ENCODE measurements at places on chromosomes 2 and 18.

DNA sequence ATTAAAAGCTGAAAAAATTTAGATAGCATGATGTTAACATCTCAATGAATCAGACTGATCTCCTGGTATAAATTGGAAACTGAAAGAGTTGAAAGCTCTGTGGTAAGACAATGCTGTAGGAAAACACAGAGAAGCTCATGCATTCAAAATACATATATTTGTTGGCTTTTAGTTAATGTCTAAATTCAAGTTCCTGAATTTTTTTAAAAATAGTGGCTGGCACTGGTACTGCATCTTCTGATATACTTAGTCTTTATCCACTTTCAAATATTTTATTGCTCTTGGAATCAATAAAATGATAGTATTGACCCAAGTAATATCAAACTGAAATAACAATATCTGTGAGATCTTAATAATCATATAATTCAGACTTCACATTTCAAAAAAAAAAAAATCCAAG, 151.4 kb upstream of the FIGN start:
- DNase-seq: no peak

- DNase-seq: no peak
Observed at GRCh38 chr2:211333377-211333776, 777.0 kb downstream of the CPS1 start.

- no peak for DNase-seq
Observed at GRCh38 chr2:28490558-28490957, 5.3 kb upstream of the PLB1 start.

DNA sequence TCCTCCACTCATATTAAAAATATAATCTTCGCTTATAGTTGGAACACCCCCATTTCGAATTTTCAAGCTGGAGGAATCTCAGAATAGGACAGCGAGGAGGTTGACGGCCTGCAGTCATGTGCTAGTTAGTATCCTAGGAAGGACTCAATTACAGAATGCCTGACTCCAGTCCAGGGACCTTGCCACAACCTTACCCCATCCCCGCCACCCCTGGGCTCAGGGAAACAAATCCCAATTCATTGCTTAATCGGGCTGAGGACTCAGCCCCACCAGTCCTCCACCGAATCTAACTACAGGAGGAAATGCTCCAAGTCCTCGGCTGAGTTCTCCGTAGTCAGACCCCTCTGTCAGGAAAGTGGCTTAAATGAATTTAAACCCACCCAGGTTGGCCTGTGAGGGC, 31.7 kb upstream of the ZBTB7C start:
- no peak for DNase-seq

- no peak for DNase-seq
Observed at GRCh38 chr2:3610881-3611505, 16.1 kb downstream of the COLEC11 start.

- peak; percentile 70 for DNase-seq
Observed at GRCh38 chr18:25503567-25504081, 151.7 kb upstream of the ZNF521 start.

- no peak for DNase-seq
Observed at GRCh38 chr18:75362435-75362834, 65.1 kb downstream of the SMIM21 start.

- peak; percentile 61 for DNase-seq
Observed at GRCh38 chr2:49973917-49974368, 819.6 kb upstream of the FSHR start.

- DNase-seq: peak; percentile 11
Observed at GRCh38 chr2:48346124-48346536, 183.8 kb upstream of the STON1 start.

- DNase-seq: peak; percentile 44
Observed at GRCh38 chr2:222568865-222569264, 87.0 kb downstream of the FARSB start.

- no peak for DNase-seq
Observed at GRCh38 chr2:197500503-197501131, 438 bp downstream of the HSPE1 start.

- DNase-seq: no peak
Observed at GRCh38 chr18:9653390-9653789, 39.0 kb upstream of the PPP4R1 start.

DNA sequence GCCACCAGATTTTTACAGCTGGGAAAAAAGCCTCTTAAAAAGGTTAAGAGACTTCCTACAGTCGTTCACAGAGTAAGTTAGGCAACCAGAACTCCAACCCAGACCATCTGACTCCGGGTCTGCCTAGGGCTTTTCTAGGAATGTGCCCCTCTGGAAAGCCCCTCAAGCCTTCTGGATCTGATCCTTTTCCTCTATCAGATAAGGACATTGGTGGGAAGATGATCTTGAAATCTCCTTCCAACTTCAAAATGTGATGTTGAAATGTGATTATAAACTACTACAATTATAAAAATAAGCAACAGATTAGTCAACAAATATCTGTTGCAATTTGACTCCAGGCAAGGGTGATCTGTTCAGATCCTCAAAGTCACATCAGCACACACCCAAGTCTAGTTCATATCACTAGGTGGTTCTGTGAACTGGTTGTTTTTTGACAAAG, 270.4 kb downstream of the ARHGAP15 start:
- no peak for DNase-seq

- no peak for DNase-seq
Observed at GRCh38 chr2:227849906-227850305, 21.5 kb upstream of the DAW1 start.

- DNase-seq: no peak
Observed at GRCh38 chr2:202164411-202164810, 74.0 kb downstream of the SUMO1 start.

GRCh38 chr2:108637304-108637669, 82.0 kb upstream of the RANBP2 start:
- no peak for DNase-seq

DNA sequence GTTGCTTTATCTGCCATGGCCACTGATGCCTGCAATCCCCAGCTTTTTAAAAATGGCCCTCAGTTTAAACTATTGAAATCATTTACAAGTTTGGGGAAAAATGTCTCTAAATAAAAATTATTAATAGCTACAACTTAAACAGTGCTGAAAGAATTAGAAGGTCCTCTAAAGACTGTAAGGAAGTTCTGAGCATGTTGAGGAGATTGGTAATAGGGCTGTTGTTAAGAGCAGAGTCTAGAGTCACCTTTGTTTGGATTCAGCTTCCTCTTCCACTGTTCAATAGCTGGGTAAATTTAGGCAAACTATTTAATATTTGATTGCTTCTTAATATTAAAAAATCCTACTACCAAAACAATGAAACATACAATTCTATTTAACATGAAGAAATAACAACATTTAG, 1127.1 kb upstream of the DDX18 start:
- no peak for DNase-seq

- no peak for DNase-seq
Observed at GRCh38 chr2:7180638-7181370, 263.6 kb downstream of the RNF144A start.

DNA sequence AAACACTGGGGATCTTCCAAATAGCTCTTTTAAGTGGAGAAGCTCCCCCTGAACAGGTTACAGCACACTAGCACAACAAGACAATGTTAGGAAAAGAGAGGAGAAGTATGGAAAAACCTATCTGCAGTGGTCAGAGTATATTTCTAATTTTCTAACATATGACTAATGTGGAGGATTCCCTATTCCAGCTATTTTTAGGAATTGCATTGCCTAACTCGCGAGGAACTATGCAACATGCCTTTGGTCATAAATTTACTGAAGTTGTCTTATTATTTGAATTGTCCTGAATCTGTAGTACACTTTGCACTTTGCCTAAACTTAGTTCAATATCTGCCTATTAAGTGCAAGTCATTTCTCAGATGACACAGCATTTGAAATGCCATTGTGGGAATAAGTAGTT, 381.4 kb downstream of the CCDC85A start:
- DNase-seq: peak; percentile 10

- no peak for DNase-seq
Observed at GRCh38 chr2:33108483-33109443, 162.0 kb downstream of the LTBP1 start.

GRCh38 chr18:55609160-55609825, 21.3 kb upstream of the TCF4 start:
- DNase-seq: no peak

DNA sequence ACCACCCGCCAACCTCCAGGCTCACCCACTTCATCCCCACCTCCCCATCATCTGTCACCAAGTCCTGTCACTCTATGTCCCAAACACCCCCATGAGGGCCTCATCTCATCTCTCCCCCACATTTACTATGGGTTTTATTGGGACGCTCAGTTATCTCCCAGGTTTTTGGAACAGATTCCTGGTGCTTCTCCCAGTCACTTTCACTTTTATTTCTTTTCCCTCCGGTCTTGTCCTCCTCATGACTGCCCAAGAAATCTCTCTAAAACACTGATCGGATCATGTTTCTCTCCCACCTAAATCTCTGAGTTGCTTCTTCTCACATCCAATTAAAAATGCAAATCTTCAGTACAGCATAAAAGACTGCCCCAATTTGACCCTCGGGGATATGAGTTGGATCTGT, 273.1 kb downstream of the PHLPP1 start:
- DNase-seq: no peak

DNA sequence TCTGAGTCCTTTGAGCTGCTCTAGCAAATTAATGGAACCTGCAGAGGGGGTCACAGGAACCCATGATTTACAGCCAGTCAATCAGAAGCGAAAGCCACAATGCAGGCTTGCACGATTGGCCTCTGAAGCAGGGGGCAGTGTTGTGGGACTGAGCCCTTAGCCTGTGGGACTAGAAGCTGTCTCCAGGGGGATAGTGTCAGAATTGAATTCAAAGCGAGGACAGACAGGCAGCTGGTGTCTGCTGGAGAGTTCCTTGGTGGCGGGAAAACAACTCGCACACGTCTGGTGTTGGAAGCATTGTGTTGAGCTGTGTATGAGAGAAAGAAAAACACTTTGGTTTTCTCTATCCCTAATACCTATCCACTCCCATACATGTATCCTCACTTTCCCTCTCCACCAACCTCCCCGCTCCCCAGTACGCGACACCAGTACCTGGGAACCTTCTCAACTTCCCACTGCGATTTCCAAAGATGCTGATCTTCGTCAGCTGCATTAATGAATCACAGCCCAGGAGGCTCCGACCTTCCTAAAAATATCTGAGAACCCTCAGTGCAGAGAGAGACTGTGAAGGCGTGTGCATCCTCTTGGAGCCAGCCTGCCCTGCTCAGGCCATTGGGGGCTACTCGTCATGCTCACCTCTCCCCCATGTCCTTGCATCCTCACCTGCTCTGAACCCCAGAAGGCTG, 88.2 kb downstream of the HS1BP3 start:
- DNase-seq: no peak

DNA sequence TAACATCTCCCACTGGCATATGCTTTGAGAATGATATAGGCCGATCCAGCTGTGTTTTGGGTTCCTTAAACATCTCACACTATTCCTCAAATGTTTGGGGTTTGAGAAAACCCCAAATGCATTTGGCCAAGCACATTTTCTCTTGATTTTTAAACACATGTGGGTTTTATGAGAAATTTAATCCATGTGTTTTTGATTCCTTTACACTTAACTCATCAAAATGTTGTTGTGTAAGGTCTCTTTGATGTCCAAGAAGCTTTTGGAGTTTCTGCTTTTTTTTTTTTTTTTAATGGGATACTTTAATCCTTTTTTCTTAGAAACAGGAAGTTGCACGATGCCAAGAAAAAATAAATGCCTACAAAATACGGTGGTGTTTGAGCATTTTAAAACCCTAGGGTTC, 339.8 kb upstream of the TCF4 start:
- peak; percentile 92 for DNase-seq

- peak; percentile 83 for DNase-seq
Observed at GRCh38 chr2:188695953-188696352, 278.2 kb upstream of the COL3A1 start.

- DNase-seq: no peak
Observed at GRCh38 chr2:218267259-218267658, 2.7 kb downstream of the AAMP start.

DNA sequence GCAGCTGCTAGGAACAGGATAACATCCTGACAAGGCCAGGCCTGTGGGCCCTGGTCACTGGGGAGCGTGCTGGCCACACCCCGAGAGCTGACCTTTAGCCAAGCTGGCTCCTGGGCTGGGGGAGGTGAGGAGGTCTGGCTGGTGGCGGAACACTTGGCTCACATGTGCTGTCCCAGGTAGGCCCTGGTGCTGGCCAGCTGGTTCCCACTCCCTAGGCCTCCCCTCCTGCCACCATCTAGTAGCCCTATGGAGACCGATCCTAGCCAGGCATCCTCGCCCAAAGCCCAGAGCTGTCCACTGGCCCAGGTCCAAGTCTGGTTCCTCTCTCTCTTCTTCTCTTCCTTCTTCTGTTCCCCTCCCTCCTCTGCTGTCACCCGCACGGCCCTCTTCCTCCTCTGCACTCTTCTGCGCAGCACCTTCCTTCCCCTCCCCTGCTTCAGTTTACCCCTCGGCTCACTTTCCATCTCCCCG, 52.4 kb downstream of the TNS1 start:
- no peak for DNase-seq

GRCh38 chr2:133194362-133194655, 374.0 kb downstream of the NCKAP5 start:
- no peak for DNase-seq

GRCh38 chr18:12398625-12399024, 9.1 kb upstream of the PRELID3A start:
- DNase-seq: no peak

- DNase-seq: no peak
Observed at GRCh38 chr2:275466-275865, 10.7 kb downstream of the ACP1 start.

DNA sequence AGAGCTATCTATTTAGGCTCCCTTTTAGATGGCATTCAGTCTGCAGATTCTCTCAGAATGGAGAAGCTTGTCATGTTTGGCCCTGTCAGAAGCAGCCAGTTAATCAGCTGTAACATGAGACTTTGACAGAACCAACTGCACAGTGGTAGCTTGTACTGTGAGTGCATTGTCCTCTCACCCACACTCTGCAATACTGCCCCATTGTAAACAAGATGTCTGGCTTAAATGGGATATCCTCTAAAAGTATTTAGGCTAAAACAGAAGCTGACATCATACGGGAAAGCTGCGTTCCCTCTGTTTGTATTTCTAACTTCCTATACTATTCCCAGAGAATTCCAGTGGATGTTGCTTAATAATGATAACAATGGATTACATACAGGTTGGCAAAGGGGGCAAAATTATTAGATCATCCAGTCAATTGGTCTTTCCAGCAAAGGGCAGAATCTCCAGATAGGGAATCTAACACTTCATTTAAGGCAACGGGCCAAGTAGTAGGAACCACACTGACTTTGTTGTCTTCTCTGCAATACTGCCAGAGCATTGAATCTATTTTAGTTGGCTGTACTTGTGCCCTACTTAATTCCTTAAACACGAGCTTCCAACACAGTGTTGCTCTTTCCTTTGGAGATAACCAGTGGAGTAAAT, 15.4 kb upstream of the STAT4 start:
- DNase-seq: no peak

DNA sequence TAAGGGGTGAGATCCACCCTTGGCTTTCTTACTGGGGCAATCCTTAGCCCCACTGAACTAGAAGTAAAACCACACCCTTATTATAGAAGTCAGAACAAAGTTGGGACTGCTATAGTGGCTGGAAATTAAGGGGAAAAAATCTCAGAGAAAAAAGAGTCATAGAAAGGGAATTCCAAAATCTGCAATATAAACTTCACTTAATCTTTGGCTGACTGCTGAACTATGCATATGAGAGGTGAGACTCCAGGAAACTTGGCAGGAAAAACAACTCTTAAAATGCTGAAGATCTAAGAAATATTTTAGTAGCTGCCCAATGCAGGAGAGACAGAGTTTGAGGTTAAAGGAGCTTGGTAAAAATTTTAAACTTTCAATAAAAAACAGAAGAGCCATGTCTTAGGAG, 201.8 kb upstream of the FN1 start:
- no peak for DNase-seq
